Non-pigmented ciliary epithelial cell (primary cell): ENCODE measurements at places on chromosomes 12 and 14.

GRCh38 chr12:11727133-11727664 lies 77.7 kb downstream of the ETV6 start:
- no peak for DNase-seq

DNA sequence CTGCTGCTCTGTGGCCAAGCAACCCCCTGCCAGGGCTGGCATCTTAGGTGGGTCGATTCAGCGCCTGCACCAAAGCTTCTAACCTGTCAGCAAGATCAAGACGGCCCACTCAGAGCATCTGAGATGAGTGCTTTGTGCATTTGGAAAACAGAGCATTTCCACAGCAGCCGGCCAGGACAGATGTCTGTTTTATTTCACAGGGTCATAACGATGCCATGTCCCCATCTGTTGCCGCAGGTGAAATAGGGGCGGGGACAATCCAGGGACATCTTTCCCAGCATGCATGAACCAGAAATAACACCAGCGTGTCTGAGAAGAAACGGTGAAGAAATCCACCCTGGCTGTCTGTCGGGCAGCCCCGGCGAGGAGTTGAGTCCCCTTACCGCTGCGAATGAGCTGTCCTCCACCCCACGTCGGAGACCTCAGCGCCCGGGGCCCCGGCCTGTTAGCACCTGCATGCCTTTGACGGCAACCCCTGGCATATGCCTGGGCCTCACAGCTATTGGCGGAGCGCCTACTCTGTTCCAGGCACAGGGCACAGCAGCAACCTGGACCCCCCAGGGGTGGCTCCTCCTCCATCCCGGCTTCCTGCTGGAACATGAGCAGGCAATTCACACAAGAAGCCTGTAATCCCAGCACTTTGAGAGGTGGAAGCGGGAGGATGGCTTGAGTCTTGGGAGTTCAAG lies 30.6 kb upstream of the ULK1 start:
- no peak for DNase-seq

DNA sequence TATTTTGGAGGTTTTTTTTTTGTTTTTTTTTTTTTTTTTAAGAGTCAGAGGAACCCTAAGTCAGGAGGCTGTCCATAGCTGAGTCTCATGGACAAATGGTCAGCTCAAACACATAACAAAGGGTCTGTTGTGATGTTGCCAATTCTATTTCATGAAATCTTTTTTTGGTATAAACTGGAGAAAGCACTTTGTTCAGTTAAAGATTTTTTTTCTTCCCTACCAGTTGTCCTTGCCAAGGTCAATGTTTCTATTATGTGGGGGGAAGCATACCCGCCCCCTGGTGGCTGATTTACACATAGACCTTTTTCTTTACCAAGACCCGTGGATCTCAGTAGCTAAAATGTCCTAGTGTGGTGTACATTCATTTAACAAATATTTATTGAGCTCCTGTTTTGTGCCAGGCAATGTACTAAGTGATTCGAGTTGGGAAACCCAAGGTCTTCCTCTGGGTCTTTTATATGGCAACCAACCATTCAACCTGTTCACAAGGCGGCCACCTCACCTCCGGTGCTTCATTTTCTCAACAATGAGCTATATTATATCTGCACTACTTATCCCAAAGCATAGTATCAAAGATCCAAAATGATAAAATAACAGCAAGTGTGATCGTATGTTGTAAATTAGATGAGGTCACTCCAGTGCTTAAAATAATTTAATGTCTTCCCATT lies 214.5 kb downstream of the PAH start:
- DNase-seq: peak; percentile 19

DNA sequence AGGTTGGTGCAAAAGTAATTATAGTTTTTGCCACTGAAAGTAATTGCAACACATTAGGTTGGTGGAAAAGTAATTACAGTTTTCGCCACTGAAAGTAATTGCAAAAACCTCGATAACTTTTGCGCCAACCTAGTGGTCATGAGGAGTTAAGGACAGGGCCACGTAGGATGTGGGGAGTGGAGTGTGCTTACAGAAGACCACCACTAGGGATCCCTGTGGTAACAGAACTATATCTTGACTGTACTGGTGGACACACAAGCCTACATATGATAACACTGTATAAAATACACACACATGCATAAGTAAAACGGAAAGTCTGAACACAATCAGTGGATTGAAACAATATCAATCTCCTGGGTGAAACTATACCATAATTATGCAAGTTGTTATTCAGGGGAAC lies 187.4 kb upstream of the ABCD2 start:
- DNase-seq: no peak

DNA sequence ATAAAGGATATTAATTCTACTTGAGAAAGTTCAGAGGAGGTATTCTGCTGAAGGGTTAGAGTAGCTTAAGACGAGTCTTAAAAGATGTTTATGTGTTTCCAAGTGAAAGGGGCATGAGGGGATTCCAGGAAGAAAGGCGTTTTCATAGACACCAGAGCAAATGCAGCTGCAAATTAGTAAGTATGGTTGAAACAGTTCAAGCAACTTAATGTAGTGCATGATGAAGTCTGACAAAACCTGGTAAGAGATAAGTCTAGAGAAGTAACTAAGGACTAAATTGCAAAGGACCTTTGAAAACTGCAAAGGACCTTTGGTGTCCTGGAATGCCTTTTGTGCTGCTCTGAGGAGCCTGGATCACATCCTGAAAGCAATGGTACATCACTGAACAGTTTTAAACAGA lies 11.5 kb downstream of the LUM start:
- DNase-seq: no peak

- DNase-seq: no peak
These were observed 185.8 kb downstream of the EGLN3 start for GRCh38 chr14:33764876-33765650.

DNA sequence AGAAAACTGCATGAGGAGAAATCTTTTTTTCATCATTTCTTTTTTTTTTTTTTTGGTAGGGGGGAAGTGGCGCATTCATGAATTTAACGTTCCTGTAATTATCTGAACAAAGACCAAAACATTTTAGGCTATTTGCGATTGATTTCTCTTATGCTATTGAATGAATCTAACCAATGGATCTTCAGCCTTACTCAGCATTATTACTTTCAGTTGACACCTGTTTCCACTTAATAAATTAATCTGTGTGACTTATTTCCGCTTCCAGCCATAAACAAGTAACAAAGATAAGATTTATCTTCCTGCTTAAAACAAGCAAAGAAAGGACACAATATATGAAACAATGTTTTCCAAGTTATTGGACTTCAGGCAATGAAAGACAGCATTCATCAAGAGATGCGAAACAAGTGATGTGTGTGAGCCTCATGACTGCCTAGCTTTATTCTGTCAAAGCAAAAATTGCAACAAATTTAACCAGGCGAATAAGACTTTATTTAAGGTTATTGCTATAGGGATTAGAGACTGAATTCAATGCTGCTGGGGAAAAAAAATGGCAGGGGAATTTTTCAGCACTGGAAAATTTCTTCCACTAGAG lies 1026.9 kb downstream of the LRFN5 start:
- DNase-seq: no peak

DNA sequence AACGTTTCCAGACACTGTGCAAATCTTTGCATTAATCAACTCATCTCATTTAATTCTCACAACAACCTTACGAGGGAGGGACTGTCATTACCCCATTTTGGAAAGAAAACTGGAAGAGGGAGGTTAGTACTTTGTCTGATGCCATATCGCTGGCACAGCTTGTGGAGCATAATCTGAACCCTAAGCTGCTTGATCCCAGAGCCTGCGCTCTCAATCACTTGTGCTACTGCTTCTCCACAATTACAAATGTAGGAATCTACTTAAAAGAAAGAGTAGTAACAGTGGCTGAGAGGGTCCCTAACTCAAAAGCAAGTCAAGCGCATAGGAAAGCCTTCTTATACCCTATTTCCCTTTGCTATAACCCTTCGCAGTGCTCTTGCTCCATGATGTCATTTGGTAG lies 3.2 kb downstream of the EFS start:
- no peak for DNase-seq

DNA sequence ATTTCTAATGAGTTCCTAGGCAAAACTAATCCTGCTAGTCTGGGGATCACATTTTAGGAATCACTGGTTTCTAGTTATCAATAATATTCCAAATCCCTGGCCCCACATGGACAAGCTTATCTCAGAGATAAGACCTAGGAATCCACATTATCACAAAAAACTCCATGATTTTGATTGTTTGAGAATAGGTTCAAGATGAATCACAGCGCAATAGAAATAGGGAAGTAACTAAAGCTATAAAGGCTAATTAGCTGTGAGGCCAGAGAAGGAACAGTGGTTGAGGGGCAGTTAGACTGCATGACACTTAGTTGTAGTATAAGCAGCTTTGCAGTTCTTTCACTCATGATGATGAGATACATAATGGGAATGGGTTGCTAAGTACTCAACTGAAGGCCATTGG lies 13.1 kb upstream of the ATP5F1B start:
- DNase-seq: no peak

- DNase-seq: no peak
These were observed 589 bp upstream of the ZNF219 start for GRCh38 chr14:21098892-21099595.
